ENCODE measurements at places on chromosomes 2 and 18.

- DNase-seq: no peak
Measured at GRCh38 chr18:498931-499775, 1.3 kb downstream of the COLEC12 start.

- no peak for DNase-seq
Measured at GRCh38 chr2:139259422-139260051, 479.3 kb upstream of the NXPH2 start.

DNA sequence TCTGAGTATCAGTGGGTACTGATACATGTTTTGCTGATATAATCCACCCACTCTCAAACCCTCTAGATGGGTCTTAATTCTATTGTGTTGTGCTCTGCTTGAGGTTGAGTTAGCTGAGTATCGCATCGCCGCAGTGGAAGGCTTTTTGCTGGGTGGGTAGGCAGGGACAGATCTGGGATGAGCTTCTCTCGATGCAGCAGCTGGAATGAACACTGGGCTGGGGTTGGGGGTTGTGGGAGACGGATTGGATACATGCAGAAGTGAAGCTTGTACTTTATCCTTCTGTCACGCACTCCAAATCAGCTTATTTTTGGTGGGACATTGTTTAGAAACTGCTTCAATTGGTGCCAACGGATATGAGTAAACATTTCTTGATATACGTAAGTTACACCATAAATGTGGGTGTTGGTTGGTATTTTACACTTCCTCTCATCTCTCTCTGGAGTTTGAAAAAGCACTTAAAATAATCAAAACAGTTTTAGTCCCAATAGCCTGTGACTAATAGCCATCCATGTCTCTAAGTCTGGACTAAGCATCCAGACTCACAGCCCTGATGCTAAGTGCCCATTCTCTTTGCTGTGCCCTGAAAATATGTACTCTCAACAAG lies 107.1 kb downstream of the POLE4 start:
- no peak for DNase-seq

DNA sequence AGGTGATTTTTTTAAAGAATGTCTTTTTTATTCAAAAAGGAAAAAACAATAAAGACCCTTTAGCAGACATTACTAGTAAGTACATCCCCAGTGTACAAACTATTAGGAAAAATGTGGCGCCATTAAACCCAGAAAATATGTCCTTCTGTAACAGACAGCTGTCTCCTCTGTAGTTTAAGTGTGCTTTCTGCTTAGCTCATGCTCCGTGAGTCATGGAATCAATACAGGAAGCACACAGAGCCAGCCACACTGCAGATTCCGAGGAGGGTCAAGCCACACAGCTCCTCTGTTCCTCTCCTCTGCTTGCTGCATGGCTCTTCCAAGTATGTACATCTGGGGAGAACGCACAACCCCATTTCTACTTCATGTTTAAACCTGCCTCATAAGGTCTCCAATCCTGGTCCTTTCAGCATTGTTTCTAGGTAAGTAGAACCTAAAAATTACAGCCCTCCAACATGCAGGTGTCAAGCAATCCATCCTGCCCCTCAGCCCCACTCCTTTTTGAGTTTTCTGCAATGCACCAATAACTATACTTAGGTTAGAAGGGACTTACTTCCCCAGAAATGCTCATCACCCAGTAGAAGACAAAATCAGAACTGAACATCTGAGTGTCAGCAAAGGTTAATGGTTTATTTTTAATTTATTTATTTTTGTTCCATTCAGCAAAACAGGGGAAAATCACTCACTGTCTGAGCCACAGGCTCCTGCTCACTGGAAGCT lies 37.5 kb downstream of the ACVR1 start:
- DNase-seq: no peak

DNA sequence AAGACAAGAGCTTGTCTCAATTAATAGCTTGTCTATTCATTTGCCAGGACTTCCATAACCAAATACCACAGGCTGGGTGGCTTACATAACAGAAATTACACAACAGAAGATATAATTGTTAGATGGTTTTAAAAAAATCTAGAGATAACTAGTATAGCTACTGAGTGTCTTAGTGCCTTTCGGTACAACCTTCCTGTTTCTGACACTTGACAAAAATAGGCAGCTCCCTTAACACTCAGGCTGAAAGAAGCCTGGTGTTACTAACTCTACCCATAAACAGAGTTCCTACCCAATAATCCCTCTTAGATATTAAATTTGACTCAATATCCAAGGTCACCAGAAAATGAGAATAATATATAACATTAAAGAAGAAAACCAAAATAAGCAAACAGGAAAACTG lies 129.7 kb downstream of the BARD1 start:
- no peak for DNase-seq

DNA sequence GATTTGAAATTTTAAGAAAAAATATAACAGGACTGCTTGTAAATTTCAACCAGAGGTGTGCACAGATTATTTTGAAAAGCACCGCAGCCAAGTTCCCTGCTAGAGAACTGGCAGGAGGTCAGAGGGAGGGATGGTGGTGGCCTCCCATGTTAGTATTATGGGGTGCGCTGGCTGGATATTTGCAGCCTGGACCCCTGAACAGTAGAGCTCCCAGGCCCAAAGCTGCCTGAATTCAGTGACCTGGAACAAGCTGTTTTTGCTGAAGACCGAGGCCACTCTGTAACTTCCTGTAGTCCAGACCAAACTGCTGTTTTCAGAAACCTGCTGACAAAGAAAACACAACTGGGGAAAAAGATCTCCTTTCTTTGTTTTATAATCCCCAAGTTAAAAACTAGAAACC lies 314.3 kb downstream of the TNS1 start:
- no peak for DNase-seq

- DNase-seq: no peak
Measured at GRCh38 chr2:68458981-68459380, 8.1 kb downstream of the FBXO48 start.

GRCh38 chr2:17593841-17594491 lies 53.5 kb downstream of the VSNL1 start:
- DNase-seq: no peak

GRCh38 chr2:50547521-50547920 lies 484.4 kb downstream of the NRXN1 start:
- DNase-seq: no peak

DNA sequence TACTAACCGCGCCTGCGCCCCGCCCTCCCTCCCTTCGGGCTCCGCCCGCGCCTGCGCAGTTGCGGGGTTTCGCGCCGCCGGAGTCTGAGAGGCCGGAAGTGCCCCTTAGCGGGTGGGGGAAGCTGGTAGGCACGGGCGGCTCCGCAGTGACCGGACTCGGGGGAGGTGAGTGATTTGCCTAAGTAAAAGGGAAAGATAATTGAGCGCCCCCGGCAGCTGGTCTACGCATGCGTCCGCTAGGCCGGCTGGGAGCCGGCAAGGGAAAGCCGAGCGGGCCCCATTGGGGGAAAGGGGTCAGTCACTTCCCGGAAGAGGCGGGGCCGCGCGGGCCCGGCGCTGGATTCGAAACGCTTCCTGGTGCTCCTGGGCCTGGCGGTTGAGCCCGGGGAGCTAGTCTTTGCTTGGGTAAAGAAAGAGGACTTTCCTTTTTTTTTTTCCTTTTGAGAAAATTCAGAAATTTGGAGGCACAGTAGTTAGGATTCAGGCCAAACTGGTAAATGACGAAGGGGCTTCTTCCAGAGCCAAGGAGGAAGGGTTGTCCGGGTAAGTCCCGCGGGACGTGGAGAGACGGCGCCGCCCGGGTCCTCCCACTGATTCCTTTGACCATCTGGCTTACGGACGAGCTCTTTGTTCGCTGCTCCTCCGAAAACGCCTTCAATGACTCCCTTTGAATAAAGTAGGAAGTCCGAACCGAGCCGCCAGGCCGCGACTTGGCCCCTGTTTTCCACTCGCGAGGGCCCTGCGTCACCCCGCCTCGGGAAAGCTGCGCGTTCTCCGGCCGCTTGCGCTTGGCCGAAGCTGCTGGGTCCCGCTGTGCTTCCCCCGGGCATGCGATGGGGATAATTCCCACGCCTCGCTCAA lies at the start of the genes GEN1 and SMC6:
Gene GEN1 (plus strand): TSS at position 336 of the 861 bp plus-strand sequence. CDS start 5,806 bp downstream, outside the sequence.
Gene SMC6 (minus strand): TSS at position 8 of the 861 bp plus-strand sequence. CDS start 7,864 bp downstream, outside the sequence.
- peak; percentile 88 for DNase-seq

- no peak for DNase-seq
Measured at GRCh38 chr18:56326336-56327072, 311.9 kb downstream of the TXNL1 start.

DNA sequence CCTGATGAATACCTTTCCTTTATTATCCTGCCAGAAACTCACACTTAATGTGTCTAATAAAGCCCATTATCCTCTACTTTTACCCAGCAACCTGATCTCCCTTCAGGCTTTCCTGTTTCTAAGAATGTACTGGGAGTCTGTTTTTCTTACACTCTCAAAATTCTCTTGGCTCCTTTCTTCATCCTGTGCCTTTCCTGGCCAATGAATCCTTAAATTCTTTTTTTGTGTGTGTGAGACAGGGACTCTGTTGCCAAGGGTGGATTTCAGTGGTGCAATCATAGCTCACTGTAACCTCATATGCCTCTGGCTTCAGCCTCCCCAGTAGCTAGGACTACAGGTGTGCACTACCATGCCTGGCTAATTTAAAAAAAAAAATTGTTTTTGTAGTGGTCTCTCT lies 72.7 kb downstream of the MAP2 start:
- DNase-seq: no peak

GRCh38 chr2:29233428-29233827 lies 118.2 kb downstream of the CLIP4 start:
- DNase-seq: no peak

GRCh38 chr18:23053776-23054457 lies 81.4 kb upstream of the CABLES1 start:
- no peak for DNase-seq

GRCh38 chr2:2102866-2103653 lies 228.0 kb downstream of the MYT1L start:
- no peak for DNase-seq
